Activated CD4-positive, alpha-beta T cell treated with anti-CD3 and anti-CD28 coated beads for 1 hour (primary cell): ENCODE measurements at places on chromosomes 1 and 21.

DNA sequence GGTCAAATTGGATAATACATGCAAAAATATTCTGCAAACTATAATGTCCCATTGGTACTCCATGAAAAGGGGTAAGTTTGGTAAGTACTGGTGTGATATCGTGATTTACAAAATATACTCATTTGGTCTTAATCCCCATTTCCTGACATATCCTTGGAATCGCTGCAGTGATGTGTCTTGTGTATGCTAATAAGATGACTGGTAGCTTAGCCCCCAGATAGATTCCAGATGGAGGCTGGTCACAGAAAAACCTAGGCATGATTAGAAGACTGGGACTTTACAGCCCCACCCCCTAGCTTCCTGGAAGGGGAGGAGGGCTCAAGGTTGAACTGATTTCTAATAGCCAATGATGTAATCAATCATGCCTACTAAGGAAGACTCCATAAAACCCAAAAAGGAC lies 3.0 kb downstream of the VAMP4 start:
- DNase-seq, result no peak

DNA sequence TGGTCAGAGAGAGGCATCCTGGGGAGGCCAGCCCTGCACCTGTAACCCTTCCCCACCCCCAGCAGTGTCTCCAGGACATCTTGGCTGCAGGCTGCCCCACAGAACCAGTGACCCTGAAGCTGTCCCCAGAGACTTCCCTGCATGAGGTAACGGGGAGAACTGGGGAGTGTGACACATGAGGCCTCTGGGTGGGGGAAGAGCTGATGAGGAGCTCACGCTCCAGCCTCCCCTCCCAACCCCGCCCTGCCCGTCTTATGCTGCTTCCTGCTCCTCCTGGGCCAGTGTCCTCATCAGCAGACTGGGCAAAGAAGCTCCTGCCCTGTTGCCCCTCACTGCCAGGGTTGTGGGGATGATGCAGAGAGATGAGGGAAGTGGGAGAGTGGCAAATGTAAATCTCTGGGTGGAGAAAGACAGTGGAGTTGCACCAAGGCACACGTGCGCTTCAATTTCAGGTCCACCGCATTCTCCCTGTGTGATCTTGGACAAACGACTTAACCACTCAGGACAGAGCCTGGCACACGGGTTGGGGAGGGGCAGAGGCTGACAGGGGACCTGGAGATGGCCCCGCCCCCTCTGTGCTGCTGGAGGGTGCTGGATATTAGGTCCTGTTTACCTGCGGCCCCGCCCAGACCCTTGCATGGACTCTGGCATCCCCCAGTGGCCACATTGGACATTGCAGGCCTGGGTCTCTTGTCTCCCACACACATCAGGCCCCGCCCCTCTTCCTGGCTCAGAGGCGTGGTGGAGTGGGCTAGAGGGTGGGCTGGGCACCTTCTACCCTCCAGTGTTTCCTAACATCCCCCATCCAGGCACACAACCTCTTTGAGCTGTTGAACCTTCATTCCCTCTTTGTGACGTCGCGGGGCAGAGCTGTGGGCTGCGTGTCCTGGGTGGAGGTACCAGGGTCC lies 12.3 kb downstream of the CLCNKB start:
- DNase-seq, result peak; percentile 74

GRCh38 chr1:192045131-192045530 lies 113.1 kb upstream of the RGS18 start:
- DNase-seq, result no peak

- DNase-seq, result no peak
These were observed 24.3 kb upstream of the APP start for GRCh38 chr21:26194811-26195251.

DNA sequence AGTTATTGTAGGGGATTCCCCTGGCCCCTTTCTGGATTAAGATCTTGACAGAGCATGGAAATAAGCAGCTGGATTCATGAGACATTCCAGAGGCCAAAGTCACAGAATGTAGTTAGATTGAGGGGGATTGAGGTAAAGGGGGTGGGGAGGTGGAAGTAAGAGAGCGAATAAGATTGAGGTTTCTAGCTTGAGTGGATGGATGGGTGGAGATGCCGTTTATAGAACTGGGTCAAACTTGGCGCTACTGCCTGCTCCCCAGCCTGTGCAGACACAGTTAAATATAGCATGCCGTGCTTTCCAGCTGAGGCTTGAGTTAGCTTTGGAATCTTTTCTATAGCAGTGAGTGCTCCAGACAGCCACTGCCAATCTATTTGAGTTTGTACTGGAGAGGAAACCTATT lies 85.7 kb downstream of the DYRK1A start:
- DNase-seq, result no peak

DNA sequence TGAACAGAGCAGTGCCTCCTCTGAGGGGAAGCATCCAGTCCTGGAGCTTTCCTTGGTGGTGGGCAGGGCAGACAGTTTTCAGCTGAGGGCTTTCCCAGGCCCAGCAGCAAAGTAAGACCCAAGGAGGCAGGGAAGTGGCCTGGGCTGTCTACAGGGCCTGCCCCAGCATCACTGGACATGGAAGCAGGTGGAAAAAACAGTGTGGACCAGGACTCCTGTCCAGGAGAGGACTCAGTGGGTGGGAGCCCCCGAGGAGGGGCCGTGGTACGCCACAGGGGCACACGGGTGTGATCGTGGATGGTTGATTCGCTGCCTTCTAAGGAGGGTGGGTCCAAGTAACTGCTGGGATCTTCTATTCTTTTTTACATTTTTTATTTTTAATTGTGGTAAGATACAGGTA lies 387.6 kb downstream of the KIF26B start:
- DNase-seq, result no peak

- no peak for DNase-seq
These were observed 79.0 kb upstream of the CAPZB start for GRCh38 chr1:19564366-19564765.

GRCh38 chr1:217614200-217614712 lies 16.6 kb downstream of the GPATCH2 start:
- no peak for DNase-seq

DNA sequence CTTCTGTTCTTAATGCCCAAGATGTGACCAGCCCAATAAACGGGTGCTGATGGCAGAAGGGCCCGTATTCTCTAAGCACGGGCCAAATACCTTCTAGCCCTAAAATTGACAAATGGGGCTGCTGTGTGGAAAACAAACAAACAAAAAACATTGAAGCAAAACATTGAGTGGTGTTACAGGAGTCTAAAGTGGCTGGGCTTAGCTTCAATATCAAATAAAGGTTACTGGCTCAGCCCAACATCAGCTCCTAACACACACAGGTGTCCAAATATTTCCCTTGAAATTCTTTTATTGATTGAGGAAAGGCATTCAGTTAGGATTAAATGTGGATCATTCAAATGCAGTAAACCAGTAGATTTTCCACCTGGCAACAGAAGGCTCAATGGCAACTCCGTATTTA lies 13.3 kb upstream of the TTF2 start:
- DNase-seq, result no peak

DNA sequence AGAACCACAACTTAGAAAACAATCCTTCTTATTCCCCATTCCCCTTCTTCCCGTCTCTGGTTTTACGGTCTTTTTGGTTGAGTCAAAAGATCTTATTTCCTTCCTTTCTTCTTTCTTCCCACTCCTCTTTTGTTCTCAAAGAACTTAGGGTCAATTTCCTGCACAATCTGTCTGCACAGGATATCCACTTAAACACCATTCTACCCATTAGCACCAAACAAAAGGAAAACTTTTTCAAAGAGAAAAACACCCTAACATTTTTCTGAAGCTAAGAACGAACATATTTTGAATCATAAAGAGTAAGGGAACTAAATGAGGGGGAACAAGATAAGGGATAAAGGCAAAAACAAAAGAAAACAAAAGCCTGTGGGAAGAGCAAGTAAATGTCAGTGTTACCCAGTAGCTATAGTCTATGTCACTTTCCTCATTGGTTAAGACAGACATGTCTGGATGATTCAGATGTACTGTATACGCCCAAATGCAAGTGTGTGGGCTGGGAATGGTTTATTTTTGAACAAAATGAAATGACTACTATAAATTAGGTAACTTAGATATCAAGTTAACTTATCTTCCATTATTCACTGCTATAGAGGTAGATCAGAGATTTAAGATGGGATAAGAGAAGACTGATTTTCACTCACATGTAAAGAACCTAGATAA lies 59.9 kb downstream of the TOR3A start:
- no peak for DNase-seq

GRCh38 chr21:36325373-36326010 lies 5.5 kb downstream of the MORC3 start:
- DNase-seq, result no peak

DNA sequence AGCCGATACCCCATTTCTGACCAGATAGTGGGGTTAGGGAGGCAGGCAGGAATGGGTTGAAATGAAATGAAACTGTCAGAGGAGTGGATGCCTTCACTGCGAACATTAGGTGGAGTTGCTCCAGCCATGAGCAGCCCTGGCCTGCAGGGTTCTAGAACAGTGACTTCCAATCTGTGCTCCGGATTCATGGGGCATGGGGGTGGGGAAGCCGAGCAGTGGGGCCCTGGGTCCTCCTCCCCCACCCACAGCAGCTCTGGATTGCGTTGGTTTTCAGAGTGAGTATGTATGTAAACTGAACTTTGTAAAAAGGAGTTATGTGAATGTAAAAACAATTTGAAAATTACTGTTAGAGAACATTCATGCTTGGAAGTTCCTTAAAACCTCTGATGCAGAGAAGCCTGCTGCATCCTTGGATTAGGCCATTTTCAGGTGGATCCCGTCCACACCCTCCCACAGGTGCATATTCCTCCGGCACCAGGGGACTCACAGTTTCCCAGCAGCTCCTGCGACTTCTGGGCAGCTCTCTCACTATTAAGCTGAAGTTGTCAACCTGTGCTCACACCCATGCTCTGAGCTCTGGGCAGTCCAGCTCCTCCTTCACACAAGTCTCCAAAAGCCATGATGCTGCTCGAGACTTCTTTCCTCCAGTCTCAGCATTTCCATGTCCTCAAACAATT lies 54.4 kb upstream of the EDN2 start:
- DNase-seq, result no peak
